PC-3 (cell line): ENCODE measurements at places on chromosomes 12 and 14. TPM values are rescaled to one million over a fixed set of nuclear protein-coding genes. Genes with fewer than 3 reads are reported as not detected.

DNA sequence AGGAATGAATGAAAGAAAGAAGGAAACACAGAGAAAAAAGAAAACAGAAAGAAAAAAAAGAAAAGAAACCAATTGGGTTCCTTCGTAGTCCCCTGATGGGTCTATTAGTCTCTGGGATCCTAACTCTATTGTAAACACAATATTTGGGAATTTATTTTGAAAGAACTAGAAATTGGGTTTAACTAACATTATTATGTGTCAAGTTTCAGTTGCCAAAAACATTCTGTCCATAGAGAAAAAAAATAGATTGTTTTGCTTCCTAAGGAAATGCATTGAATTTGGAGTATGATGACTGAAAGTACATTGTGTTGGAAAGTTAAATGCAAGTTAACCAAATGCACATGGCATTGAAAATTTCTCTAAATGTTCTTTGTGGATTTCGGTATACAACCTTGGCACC is 52.8 kb upstream of the PPP1R12A start:
- DNase-seq: no peak

DNA sequence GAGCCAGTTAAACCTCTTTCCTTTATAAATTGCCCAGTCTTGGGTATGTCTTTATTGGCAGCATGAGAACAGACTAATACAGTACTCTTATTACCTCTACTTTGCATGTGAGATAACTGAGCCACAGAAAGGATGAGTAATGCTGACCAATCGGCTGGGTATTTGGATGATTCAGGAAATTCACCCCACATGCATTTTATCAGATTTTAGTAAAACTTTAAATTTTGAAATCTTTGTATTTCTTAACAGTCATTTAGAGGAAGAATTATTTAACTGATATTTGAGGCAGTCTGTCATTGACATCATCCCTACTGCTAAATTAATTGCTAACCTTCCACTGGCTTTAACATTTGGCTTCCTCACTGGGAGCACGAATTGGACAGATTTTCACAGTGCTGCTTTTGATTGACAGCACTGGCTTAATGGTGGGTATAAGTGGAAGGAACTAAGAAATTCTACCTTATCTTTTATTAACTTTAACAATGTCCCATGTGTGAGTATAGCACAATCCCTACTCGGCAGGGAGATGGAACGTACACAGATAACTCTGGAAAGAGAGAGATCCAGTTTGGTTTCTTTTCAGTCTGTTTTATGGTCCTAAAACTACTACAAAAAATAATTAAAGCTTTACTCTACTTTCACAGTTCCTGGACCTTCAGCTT is 261.0 kb downstream of the DACT1 start:
- peak; percentile 98 for DNase-seq

DNA sequence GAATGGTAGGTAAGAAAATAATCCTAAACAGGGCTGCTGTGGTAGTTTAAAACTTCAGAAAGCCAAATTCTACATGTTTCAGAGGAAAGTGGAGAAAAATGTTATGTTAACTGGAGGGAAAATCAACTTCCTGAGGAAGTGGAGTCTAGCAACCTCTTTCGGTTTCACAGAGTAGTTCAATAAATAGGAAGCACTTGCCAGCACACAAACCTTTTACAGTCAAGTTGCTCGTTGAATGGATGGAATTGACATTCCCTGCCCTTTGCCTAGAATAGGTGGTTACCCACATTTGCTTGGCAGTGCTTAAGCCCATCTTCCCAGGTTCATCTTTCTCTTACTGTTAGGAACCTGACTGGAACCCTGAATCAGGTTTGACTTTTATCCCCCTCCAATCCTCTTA is 15.9 kb downstream of the ANKRD13A start:
- no peak for DNase-seq

- DNase-seq: no peak
Measured at GRCh38 chr14:51310505-51310944, 70.5 kb downstream of the TMX1 start.

Gene SENP1
- 16.9 and 20.9 TPM in 2 replicates for total RNA-seq

Gene GARIN6
- not detected in 2 replicates for total RNA-seq

- peak; percentile 39 for DNase-seq
Measured at GRCh38 chr14:20714593-20715250, 26.2 kb downstream of the ANG start.

GRCh38 chr14:105793836-105794235 is 267.5 kb downstream of the TMEM121 start:
- no peak for DNase-seq

DNA sequence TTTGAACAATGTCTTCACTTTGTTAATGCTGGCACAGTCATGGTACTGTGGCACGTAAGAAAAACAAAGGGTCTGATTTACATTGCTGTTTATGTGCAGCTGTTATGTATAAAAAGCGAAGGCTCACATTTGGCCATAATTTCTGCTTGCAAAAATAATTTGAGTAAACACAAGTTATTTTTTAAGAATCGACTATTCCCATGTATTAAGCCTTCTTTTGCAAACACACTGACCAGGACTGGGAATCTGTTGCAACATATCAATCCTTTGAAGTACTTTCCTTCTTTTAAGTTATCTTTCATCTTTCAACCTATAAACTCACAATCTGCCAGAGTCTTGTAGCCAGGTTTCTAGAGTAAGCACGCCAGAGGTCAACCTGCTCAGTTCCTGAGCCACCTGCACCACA is 145.4 kb upstream of the BMP4 start:
- no peak for DNase-seq

Gene FAIM2
- 0.18 TPM in 1 of 2 replicates, not detected in the other for total RNA-seq

GRCh38 chr14:55341781-55342180 is 69.8 kb downstream of the ATG14 start:
- no peak for DNase-seq

- peak; percentile 57 for DNase-seq
Measured at GRCh38 chr14:88352698-88353097, 29.6 kb upstream of the KCNK10 start.

Gene CAPZA3
- total RNA-seq: not detected in 2 replicates

DNA sequence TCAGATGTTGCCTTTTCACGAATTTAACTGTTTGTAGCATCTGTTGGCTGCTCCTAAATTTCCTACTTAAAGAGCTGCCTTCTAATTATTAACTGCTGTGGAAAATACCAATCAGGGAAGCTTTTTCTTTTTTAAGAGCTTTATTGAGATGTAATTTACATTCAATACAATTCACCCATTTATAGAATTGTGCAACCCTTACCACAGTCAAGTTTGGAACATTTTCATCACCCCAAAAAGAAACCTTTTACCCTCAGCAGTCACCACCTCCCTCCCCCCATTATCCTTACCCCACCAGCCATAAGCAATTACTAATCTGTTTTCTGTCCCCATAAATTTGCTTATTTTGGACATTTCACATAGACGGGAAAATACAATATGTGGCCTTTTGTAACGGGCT is 1.4 kb downstream of the PCNX4 start:
- DNase-seq: peak; percentile 32

Gene MDM1
- total RNA-seq: 10.4 and 19.2 TPM in 2 replicates
